ENCODE measurements at places on chromosomes 7 and 10.

DNA sequence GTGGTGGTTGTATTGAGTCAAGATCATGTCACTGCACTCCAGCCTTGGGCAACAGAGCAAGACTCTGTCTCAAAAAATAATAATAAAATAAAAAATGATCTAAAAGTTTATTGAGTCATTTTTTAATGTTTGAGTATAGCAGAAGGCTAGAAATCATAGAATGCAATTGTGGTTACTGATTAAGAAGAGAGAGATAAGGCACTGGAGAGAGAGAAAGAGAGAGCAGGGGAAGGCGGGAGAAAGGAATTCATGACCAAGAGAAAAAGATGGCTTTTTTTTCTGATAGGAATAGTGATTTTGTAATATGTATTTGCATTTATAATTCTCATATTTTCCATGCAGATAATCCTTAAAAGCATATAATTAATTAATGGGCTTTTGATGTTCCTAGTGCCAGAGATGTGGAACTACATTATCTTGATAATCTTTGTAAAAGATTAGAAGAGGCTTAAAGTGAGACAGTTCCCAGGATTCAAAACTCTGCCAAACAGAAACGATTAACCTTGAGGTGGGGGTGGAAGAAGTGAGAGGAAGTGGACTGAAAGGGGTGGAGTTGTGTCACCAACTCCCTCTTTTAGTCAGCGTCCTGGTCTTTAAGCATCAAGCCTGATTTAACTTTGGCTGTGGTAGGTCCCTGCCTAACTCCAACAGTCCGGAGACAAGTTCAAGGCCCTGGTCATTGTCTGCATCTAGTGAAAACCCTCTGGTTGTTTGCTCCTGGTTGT is 76.2 kb downstream of the CHN2 start:
- DNase-seq: no peak

GRCh38 chr7:32639122-32639521 is 143.8 kb downstream of the AVL9 start:
- DNase-seq: no peak

DNA sequence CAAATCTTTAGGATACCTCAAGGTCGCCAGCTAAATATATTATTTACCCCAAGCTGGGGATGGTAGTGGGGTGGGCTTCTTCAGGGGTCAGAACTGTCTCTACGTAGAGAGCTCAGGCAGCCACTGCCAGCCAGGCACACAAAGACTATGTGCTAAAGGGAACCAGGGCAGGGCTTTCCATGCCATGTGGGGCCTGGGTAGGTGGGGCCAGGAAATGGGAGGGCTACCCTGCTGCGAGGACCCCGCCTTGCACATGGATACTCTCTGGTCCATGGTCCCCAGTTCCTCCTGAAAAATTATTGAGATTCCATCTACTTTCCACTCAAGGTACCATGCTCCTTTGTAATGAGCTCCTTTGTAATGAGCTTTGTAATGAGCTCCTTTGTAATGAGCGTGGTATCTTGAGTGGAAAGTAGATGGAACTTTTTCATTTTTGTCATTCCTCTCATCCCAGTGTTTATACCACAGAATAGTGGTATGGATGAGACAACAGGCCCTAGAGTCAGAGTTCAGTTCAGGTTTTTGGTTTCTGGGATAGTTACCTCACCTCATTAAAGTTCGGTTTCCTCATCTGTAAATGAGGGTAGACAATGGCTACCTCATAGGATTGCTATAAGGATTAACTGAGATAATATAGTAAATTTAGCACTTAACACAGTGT is 5.8 kb downstream of the SYNPO2L start:
- no peak for DNase-seq

DNA sequence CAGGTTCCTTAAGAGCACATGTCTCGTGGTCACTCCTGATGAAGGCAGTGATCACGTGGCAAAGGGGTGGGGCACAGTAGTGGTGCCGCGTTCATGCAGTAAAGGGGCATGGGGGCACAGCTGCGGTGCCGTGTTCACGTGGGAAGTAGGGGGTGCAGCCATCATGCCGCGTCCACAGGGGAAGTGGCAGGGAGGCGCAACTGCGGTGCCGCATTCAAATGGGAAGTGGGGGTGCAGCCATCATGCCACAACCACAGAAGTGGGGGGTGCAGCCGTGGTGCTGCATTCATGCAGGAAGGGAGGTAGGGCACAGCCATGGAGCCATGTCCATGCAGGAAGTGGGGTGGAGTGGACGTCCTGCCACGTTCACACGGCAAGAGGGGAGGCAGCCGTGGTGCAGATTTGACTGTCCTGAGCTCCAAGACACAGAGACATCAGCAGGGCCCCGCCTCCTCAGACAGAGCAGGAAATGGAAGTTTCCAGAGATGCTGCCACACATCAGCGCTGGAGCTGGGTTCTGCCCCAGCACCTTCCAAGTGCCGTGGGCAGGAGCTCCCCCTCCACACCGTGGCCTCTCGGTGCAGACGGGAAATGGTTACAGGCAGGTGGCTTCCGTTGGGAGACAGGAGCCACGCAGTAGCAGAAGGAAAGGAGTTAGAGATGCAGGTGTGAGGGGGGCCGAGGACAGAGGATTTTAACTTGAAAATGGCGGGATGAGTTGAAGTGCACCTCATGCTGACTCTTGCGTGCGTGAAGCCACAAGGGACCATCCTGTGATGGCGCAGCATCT is 95.0 kb upstream of the DDC start:
- no peak for DNase-seq

DNA sequence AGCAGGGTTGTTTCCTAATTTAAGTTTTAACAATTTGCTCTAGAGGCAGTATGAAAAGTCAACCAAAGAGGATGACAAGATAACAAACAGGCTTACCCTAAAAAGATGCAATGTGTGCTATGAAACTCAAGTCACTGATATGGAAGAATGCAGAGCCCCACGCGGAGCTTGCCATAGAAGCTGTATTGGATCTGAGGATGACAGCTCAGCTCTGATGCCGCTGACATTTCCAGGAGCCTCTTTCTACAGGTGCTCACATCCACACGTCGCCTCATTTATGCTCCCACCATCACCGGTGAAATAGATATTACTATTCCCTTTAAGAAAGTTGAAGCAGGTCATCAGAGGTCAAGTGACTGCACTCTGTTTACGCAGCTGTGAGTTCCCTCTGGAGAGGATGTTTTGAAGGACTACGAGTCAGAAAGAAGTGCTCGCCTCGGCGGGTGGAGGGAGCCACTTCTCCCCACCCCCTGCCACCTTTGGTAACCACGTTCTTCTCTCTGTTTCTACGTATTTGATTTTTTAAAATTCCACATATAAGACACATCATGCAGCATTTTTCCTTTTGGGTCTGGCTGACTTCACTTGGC is 275.4 kb downstream of the GLRX3 start:
- DNase-seq: no peak

- DNase-seq: no peak
These were observed 13.5 kb upstream of the FZD1 start for GRCh38 chr7:91250706-91251105.

DNA sequence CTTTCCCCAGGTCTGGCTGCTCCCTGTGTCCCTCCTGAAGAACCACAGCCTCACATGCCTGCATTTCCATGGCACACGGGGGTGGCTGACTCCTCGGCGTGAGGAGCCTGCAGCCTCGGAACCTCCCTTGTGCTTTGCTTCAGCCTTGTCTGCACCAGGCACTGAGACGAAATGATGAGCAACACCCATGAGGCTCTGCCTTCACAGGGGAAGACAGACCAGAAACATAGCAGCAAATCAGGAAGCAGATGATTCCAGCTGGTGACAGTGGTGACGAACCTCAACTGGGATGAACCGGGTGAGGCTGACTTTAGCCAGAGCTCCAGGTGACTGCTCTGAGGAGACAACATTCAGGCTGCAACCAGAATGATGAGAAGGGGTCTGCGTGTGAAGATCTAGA is 84.5 kb upstream of the SMNDC1 start:
- DNase-seq: no peak

GRCh38 chr7:7761974-7762779 is 43.8 kb upstream of the RPA3 start:
- no peak for DNase-seq

- no peak for DNase-seq
These were observed 52.4 kb upstream of the LRRC17 start for GRCh38 chr7:102860351-102860811.

All from SK-N-MC (cell line).